ENCODE measurements at places on chromosomes 16 and 17.
A peak's percentile ranks its signal among the peaks of the same experiment; 100 is the strongest.

- no peak for DNase-seq
Measured at GRCh38 chr16:51151961-51152663, 1.0 kb upstream of the SALL1 start.

DNA sequence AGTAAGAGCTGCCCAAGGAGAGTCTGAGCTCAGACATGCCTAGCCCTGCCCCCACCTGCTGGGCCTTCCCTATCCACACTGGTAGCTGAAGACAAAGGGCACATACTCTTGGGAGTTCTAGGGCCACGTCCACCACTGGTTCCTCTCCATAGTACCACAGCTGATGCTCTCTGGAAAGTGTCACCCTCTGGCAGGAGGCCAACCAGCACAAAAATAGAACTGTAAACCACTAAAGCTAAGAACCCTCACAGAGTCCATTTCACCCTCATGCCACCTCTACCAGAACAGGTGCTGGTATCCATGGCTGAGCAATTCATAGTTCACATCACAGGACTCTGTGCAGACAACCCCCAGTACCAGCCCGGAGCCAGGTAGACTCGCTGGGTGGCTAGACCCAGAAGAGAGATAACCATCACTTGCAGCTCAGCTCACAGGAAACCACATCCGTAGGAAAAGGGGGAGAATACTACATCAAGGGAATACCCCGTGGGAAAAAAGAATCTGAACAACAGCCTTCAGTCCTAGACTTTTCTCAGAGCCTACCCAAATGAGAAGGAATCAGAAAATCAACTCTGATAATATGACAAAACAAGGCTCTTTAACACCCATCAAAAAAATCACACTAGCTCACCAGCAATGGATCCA, 115.3 kb downstream of the CEP112 start:
- no peak for DNase-seq

- no peak for DNase-seq
Measured at GRCh38 chr16:49315602-49316001, 34.0 kb upstream of the CBLN1 start.

DNA sequence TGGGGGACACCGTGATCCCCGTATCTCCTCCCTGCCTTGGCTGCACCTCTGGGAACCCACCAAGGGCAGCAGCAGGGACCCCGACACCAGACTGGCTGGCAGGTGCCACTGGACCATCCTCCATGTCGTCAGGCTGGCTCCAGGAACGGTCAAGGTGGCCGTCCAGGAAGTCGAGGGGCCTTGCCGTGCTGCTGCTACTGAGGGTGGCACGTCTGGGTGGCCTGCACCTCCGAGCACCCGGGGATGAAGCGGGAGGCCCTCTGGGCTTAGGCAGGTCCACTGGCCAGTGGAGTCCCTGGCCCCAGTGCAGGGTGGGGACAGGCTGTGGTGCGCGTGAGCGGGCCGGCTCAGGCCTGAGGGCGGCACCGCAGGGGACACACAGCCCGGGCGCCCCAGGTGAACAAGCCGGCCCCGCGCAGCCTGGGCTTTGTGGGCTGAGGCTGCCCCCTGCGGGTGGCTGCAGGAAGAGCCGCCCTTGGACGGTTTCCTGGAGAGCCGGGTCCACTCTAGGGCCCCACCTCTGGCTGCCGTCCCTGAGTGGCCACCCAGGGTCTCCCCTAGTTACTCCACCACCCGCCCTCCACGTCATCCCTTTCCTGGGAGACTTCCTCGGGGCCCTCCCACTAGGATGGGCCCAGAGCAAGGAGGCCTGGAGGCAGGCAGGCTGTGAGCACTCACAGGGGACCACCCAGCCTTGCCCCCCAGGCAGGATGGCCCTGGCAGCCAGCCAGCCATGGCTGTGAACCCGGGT, 42.8 kb upstream of the ZC3H18 start:
- peak; percentile 73 for DNase-seq

DNA sequence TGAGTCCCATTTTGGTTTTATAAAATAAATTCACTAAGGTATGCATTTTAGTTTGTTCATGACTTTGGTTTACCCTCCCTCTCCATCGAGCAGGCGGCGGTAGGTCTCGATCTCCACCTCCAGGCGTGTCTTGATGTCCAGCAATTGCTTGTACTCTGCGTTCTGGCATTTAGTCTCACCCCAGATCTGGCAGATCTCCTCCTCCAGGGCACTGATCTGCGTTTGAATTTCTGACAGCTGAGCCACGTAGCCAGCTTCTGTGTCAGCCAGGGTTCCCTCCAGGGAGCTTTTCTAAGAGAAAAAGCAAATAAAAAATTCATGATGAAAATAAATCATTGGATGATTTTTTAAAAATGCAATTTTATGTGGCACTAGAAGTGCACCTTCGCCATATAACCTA, 4.2 kb downstream of the KRT24 start:
- DNase-seq: peak; percentile 21

DNA sequence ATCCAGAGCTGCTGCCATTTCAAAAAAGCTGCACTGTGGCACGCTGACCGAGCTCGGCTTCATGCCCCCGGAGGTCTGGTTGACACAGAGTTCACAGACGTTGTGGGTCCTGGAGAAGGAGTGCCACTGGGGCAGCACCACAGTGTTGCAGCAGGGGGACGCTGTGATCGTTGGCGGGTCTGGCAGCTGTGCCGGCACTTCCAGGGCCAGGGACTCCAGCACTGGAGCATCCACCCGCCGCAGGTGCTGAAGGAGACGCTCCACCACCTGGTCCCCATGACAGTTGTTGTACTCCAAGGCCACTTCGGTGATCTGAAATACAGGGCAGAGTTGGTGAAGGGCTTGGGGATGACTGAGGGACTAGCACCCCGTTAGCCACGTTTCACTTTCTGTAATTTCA, 23.5 kb downstream of the SNN start:
- no peak for DNase-seq

GRCh38 chr17:66431910-66432309, 129.5 kb downstream of the PRKCA start:
- no peak for DNase-seq

DNA sequence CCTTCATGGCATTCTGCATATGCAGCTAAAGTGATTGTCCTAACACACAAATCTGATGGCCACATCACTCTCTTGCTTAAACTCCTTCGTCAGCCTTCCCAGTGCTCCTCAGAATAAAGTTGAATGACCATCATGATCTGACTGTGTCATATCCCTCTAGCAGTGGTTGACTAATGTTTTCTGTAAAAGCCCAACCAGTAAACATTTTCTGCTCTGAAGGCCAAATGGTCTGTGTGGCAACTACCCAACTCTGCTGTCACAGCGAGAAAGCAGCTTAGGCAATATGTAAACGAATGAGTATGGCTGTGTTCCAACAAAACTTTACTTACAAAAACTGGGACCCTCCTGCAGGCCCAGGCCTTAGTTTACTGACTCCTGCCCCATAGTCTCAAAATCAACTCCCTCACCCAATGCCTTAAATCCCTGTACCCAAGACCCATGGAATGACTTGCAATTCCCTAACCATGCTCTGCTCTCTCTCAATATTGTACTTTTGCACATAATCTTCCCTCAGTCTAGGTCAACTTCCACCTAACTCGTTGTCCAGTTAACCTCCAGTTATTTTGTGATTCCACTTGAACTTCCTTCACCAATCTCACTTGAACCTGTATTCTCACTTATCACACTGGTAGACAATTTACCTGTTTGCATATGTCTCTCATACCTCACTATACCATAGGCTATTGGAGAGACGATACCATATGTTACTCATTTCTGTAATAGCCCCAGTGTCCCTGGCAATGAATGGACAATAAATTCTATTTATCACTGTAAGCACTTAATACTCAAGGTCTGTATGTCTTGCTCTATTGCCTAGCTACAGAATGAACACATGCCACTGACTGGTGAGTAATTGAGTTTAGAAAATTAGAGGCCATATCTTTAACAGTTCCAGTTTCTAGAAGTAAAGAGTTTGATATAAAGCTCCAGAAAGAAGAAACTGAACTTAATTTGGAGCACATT, 29.1 kb downstream of the TMEM100 start:
- no peak for DNase-seq

- peak; percentile 23 for DNase-seq
Measured at GRCh38 chr17:72387487-72387886, 266.7 kb downstream of the SOX9 start.

DNA sequence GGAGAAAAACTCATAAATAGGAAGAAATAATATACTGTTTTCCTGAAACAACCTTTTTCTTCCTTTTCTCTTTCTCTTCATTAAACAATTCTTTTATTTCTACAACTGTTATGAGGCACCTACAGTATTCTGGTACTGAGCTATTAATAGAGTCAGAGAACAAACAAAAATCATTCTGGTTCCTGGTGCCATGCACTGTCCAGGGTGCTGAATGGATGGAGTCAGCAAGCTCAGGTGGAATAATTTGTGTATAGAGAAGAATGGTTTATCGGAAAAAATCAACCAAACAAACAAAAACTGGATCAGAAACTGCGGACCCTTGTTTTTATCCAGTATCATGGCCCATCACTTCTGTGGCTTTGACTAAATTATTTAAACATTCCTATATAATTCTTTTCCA, 430.3 kb upstream of the GOT2 start:
- DNase-seq: peak; percentile 32

- DNase-seq: no peak
Measured at GRCh38 chr17:56880133-56880532, 33.7 kb downstream of the TRIM25 start.

GRCh38 chr16:51125992-51126391, 25.1 kb downstream of the SALL1 start:
- no peak for DNase-seq

Measured in hindlimb muscle (tissue), 1 donor.